ENCODE measurements at places on chromosomes 5 and 9. TPM values are rescaled to one million over a fixed set of nuclear protein-coding genes. Genes with fewer than 3 reads are reported as not detected.

Gene C5orf58
- total RNA-seq = not detected

DNA sequence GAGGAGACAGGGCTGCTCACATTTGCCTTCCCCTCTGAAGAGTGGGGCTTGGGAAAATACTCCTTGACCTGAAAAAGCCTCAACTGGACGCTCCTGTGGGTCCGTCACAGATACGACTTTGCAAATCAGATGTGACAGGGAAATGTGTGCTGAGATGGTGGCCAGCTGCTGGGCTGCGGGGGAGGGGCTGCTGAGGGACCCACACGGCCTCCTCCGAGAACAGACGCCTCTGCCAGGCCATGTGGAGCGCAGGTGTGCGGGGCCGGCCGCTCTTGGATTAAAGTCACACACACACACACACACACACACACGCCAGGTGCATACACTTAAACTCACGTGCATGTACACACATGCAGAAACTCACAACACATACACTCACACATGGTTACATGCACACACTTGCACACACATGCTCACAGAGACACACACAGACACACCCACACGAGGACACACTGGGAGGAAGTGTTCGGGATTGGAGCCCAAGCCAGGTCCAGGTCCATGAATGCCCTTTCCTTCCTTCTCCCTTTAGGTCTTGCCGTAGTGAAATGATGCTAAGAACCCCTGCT is 167.4 kb downstream of the GAPVD1 start:
- no peak for DNase-seq

DNA sequence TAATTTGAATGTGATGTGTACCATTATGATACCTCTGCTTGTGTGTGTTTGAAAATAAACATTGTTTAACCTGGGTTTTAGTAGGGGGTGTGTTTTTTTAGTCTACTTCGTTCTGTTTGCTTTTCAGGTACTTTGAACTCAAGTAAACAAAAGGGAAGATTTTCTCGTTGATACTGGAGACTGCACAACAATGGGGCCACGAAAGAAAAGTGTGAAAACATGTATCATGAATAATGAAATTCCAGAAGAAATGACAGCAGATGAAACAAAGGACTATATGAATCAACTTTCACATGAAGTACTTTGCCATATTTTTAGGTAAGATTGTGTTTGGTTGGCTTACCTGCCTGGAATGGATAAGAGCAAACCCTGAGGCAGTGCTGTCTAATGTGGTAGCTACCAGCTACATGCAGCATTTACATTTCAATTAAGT is 10.8 kb downstream of the FBXO38 start:
- DNase-seq = no peak

Gene KLF4
- 1.00 TPM for total RNA-seq

Gene FAM221B
- not detected for total RNA-seq

DNA sequence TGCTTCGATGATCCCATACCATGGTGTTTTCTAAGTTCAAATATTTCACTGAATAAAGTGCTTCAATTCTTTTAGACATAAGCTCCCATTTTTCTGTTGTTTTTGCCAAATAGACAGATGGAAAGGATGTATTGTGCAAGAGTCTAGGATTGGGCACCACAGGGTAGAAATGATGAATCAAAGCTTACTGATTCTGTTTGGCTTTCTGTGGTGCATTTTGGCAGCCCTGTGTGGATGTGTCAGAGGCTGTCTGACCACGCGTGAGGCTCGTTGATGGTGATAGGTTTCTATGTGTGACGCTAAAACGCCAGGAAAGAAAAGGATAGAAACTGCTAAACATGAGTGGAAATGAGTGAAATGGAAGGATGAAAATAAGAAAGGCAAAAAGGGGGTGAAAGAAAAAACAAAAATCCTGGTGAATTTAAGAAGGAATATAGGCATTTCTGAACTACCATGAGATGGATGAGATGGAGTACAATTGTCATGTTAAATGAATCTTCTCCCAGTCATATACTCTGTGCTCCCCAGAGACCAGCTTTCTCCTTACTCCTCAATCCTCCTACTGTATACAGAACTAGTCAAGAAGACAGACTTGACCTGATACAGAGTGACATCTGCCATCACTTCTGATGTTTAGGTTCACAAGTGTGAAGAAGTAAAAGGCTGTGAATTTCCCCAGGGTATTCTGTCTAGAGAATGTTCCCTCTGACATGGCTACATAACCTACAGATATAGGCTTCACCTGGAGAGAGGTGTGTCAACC is 54.4 kb downstream of the ANKH start:
- DNase-seq = no peak

Gene DMRT2
- total RNA-seq = not detected

- DNase-seq = no peak
Observed at GRCh38 chr9:87672586-87672985, 53.3 kb upstream of the CTSL start.

Gene TICAM2
- 22.1 TPM for total RNA-seq

GRCh38 chr5:157161996-157162395 is 4.1 kb downstream of the GARIN3 start:
- no peak for DNase-seq

- DNase-seq = no peak
Observed at GRCh38 chr9:93099551-93100275, 3.7 kb downstream of the CARD19 start.

GRCh38 chr5:138666226-138666742 is 86.9 kb upstream of the CTNNA1 start:
- DNase-seq = no peak

Gene SNCAIP
- not detected for total RNA-seq

Data from SJSA1 (cell line).